ENCODE measurements at places on chromosomes 12 and 14.

GRCh38 chr14:51095854-51096823, 1.2 kb upstream of the TRIM9 start:
- peak; percentile 54 for DNase-seq

DNA sequence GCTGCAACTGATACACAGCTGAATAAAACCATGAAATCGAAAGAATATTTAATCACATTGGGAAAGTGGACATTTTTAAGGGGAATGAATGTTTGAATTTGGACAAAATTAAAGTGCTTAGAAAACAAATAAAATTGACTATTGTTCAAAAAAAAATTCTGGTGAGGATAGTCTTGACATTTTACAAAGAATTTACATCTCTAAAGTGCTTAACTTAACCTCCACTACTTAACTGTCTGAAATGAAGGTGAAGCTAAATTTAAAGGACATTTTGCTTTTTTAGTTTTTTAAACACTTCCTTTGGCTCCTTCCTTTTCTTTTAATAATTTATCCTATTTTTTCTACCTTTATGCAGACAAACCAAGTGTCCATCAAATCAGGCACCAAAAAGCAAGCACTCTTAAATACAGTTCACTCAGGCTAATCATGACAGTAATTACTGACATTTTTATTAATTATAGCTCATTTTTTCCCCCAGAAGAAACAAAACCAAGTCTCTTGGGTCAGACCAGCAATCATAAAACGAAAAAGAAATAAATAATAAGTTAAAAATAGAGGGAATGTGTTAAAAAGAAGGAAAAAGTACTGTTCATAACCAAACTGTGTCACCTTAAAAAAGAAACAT, 5.7 kb upstream of the CCND2 start:
- no peak for DNase-seq

DNA sequence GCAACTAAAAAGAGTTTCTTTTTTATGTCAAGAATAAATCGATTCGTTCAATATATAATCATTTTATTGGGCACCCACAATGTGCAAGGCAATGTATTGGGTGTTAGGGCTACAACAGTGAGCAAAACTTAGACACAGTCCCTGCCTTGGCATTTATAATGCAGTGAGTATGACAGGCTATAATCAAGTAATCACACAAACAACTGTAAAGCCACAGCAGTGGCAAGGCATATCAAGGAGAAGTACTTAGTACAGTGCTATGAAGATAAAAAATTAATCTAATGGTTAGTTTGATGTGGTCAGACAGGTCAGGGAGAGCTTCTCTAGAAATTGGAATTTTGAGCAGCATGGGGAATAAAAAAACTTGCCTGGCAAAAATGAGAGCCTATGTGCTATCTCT, 39.5 kb upstream of the OTOGL start:
- no peak for DNase-seq

DNA sequence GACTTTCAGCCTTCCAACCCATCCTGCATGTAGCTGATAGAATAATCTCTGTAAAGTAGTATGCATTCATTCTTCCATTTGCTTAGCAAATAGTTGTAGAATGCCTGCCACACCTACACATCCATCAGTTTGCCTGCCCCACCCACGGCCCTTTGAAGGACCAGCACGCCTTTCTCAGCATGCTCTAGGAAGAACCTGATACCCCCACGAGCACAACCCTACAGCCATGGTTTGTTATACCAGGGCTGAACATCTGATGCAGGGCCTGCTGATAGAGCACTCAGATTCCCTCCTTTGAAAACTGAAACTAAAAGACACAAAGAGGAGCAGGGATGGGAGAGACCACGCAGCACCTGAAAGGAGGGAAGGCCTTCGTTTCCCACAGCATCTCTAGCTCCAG, 205.1 kb downstream of the ANO2 start:
- no peak for DNase-seq

DNA sequence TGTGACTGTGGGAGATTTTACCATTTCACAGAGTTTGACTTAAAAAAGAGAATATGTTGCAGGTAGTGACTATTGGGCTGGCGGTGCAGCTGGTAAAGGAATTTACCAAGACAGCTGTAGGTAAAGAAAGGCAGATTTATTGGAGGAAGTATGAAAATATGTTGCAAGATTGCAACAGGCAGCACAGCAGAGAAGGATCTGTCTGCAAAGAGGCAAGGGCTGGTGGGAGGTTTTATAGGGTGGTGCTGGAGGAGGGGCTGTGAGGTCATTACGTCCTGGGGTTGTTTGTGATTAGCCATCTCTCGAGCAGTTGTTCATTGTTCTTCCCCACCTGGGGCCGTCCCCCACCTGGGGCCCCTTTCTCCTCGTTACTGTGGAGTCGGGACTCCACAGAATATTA, 62.1 kb downstream of the ACACB start:
- no peak for DNase-seq
